ENCODE measurements at places on chromosomes 2 and 18.
A peak's percentile ranks its signal among the peaks of the same experiment; 100 is the strongest.

DNA sequence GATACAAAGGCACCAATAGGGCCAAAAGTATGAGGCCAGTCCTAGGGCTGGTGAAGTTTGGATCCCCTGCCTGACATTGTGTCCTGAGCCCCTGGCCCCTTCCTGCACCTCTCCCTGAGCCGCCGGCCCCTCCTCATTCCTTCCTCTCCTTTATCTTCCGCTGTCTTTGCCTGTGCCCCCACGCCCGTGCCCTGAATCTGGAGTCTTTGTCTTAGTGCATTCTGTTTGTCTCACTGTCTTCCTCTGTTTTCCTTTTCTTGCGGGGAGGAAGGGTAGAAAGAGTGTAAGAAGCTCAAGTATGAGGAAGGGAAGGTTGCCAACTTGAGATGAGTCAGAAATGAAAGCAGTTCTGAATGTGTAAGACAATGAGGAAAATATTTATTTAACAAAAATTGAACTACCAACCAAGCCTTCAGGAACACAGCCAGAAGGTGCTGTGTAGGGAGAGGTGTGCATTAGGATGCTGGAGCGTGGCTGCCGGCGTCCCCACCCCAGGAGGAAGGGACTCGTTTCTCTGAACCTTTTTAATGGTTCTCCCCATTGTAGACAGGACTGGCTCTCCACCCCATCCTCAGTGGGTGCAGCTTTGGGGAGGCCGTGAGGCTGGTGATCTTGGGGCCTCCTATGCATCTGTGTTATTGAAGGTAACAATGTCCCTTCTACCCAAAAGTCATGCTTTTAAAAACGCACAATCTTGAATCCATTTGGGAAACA, 133.1 kb downstream of the NEDD4L start:
- DNase-seq: no peak

- peak; percentile 10 for DNase-seq
Observed at GRCh38 chr2:5932556-5933469, 240.6 kb downstream of the SOX11 start.

GRCh38 chr2:8571301-8571791, 110.5 kb upstream of the ID2 start:
- DNase-seq: no peak

DNA sequence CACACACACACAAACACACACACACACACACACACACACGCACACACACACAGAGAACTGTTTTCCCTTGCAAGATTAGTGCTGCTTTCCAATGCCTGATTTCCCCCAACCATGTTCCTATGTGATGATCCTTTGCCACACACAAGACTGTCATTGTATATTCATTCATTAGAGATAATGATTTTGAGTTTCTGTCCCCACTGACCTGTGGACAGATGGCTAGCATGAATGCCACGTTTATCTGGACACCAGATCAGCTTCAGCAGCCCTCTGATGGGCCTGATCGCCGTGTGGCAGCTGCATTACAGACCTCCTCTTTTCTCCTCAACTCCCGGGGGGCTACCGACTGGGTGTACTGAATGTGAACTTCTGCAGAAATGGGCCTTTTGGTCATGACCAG, 353.0 kb downstream of the MYCN start:
- DNase-seq: no peak

DNA sequence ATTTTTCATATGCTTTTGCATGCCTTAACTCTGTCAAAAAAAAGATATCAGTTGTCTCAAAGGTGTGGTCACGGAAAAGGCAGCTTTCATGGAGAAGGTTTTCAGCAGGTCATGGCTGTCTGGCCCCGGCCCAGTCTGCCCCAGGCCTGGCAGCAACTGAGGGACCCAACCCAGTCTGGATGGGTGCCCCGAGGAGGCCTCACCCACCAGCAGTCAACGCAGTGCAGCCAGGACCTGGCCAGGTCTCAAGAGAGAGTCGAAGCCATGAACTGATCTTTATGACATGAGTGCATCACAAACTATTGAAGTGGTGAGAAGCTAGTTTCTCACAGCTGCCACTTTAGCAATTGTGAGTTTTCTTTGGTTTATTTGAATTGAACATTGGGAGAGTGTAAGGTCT, 7.9 kb downstream of the TUBB6 start:
- no peak for DNase-seq
